ENCODE measurements at places on chromosomes 4 and X.

- no peak for DNase-seq
Observed at GRCh38 chr4:146029147-146029546, 90.5 kb upstream of the ZNF827 start.

- DNase-seq: no peak
Observed at GRCh38 chr4:78625073-78625472, 73.5 kb downstream of the ANXA3 start.

DNA sequence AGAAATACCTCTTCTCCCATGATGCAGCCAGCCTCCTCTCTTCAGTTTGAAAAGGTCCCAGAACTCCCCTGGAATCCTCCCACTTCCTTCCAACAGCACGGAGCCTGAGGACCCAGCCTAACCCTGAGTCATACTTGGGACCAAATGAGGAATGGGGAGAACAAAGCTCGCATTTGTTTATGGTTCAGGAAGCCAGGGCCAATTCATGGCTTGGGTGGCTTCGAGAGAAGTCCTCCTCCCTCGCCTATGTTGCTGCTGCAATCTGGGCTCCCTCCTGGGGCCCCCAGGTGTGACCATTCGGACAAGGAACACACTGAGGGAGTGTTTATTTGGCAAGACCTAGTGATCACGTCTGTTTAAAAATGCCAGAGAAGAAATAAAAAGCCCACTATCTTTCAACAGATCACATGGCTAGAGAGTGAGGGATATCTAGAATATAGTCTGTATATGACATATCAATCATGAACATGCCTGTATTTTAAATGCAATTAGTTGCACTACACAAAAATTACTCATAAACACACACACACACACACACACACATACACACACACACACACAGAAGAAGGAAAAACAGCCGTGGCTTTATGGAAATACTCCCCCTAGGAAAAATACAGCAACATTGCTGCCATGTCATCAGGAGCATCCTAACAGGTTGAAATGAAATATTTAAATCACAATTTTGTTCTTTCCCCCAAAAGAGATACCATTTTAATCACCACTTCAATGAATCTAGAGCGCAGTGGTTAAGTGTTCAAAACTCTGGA, 155.7 kb upstream of the MAP3K15 start:
- DNase-seq: no peak

DNA sequence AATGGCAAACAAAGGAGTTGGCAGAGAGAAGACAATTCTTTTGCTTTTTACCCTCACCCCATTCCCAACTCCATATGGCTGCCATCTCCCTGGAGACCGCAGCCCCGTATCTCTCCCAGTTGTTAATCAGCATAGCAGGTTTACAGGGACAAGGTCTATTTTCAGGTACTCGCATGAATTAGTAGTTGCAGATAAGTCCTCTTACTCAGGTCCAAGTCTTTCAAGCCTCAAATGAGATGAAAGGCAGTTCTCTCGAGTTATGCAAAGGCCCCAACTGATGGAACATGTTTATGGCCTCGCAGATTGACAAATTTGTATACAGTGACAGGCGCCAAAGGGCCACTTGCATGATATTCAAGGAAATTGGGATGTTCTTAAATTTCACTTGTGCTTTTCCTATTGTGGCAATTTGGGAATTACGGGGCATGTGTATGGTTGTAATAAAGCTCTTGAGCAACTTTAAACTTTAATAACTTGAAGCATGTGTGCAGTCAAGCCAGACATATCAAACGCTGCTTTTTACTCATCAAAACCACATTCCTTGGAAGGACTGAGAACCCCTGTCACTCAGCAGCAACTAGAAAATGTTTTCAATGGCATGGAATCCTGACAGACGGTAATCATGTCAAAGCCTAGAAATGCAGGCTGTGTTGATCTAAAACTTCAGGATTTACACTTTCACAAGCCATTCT, 45.1 kb downstream of the KDR start:
- no peak for DNase-seq

GRCh38 chr4:17322514-17322913, 189.4 kb downstream of the QDPR start:
- no peak for DNase-seq

DNA sequence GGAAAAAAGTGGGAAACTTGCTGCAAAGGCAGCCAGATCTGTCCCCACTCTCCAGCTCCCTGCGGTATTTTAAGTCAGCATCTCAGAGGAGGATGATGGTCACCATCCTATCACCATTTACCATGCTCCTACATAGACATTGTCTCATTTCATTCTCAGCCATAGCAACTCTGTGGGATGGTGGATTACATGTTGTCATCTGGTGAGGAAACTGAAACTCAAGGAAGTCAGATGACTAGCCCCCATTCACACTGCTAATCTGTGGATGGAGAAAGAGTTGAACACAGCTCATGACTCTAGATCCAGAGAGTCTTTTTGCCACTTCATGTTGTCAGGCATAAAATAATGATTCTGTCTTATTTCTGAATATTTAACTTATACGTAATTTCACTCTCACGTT, 323.5 kb downstream of the PTTG2 start:
- no peak for DNase-seq

All from activated naive CD8-positive, alpha-beta T cell treated with anti-CD3 and anti-CD28 coated beads for 36 hours (primary cell).